Left forelimb (tissue), 1 donor: ENCODE measurements at places on chromosomes 12 and 14.
A peak's percentile ranks its signal among the peaks of the same experiment; 100 is the strongest.

- DNase-seq = no peak
Measured at GRCh38 chr14:54392131-54392859, 4.5 kb upstream of the CDKN3 start.

GRCh38 chr12:42299392-42300308, 26.2 kb downstream of the ZCRB1 start:
- DNase-seq = no peak

GRCh38 chr14:92897922-92898565, 24.9 kb upstream of the CHGA start:
- no peak for DNase-seq

GRCh38 chr12:78403681-78404080, 460.9 kb upstream of the SYT1 start:
- no peak for DNase-seq

DNA sequence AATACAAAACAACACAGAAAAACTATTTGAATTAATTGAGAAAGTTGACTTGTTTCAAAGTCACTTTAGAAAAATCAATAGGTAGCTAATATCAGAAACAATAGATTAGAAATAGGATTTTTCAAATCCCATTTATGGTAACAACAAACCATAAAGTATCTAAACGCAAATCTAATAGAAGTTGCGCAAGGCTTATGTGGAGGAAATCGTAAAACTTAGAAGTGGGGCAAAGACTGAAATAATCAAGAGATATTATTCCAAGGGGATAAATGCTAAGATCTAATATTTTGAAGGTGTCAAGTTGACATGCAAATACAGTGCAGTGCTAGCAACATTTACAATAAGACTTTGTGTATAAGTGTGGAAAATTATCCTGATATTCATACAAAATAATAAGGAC, 87.2 kb downstream of the TRHDE start:
- DNase-seq = no peak

DNA sequence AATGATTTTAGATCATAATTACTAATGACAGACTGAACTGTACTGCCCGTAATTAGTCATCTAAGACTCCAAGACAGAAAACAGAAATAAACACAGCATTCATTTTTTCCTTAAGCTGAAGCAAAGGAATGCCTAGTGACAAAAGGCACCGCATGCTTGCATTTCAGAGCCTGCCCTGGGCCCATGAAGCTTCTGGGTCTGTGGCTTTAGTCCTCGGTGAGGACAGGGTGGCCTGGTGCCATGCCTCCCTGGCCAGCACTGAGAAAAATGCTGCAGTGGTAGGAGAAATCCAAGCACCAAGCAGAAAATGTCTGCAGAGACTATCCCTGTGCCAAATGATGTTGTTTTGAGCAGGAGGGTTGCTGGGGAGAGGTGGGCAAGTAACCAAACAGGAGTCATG, 171.6 kb downstream of the CALM1 start:
- DNase-seq = no peak

- DNase-seq = no peak
Measured at GRCh38 chr14:95061317-95062093, 95.8 kb downstream of the DICER1 start.

DNA sequence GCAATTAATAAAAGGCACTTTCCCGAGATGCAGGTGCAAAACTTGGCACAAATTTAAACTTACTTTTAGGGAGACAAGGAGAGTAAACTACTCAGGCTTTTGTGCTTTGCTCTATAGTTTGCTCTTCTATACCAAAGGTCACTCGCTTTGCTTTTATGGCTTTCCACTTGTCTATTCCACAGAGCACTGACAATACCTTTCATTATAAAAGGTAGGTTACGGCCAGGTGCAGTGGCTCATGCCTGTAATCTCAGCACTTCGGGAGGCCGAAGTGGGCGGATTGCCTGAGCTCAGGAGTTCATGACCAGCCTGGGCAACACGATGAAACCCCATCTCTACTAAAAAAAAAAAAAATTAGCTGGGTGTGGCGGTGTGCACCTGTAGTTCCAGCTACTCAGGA, 32.9 kb downstream of the ALKBH1 start:
- no peak for DNase-seq

DNA sequence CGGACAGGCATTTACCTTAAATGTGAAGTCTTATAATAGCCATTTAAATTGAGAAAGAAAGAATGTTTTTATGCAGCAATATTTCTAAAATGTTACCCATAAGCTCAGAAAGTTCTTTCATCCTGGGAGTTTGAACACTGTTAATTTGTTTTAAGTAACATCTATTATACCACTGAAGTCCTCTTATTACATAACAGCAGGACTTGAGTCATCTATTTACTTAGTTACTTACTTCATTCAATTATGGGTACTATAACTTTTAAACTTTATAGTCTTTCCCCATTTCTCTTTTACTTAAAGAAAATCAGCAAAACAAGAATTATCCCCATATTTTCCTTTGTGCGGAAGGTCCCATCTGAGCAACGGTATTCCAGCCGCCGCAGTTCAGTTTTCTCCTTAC, 473.1 kb downstream of the ETNK1 start:
- no peak for DNase-seq

- peak; percentile 69 for DNase-seq
Measured at GRCh38 chr14:93431036-93431670, 414 bp downstream of the UNC79 start.

GRCh38 chr12:22625762-22626294, 857 bp downstream of the ETNK1 start:
- peak; percentile 67 for DNase-seq

- DNase-seq = no peak
Measured at GRCh38 chr12:59111851-59112250, 191.5 kb upstream of the LRIG3 start.

GRCh38 chr14:63134801-63135200, 69.4 kb upstream of the RHOJ start:
- no peak for DNase-seq

- no peak for DNase-seq
Measured at GRCh38 chr12:71627438-71628002, 36.1 kb downstream of the ZFC3H1 start.

- DNase-seq = no peak
Measured at GRCh38 chr12:54991991-54992375, 7.4 kb upstream of the TESPA1 start.

GRCh38 chr12:132600048-132601032, 10.0 kb downstream of the LRCOL1 start:
- DNase-seq = peak; percentile 86

- DNase-seq = no peak
Measured at GRCh38 chr12:79020106-79020505, 155.5 kb downstream of the SYT1 start.

DNA sequence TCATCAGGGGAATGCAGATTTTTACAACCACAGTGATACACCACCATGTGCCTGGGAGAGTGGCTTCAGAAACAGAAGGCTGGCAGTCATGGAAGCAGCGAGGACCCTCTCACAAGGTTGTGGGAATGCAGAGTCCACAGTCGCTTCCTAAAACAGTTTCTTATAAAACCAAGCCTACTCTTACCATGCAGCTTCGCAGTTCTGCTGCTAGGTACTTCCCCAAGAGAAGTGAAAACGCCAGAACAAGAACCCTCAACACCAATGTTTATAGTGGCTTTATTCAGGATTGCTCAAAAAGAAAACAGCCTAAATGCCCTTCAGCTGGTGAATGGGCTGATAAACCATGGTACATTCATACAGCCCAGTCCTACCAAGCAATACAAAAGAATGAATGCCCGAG, 87.2 kb downstream of the DDX51 start:
- no peak for DNase-seq

DNA sequence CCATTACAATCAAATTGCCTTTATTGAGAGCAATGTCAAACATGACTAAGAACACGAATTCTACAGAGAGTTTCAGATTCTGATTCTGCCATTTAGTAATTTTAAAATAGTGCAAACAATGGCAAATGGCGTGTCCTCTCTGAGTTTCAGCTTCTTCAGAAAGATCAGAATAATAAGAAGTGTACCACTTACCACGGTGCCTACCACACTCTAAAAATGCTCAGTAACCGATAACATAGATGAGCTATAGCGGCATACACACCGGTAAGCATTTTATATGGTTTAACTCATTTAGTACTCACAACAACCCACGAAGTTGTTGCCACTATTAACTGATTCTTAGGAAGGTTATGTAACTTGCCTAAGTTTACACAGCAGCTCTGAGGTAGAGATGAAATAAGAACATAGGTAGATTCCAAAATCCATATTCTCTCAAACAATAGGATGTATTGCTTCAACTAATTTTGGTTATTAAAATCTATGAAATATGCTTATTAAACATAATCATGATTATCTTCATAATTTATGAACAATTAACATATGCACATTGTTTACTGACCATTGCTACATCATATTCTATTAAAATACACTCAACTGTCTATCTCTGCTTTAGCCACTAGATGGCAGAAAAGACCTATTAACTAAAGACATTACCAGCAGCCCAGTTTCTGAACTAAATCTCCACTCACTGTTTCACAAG, 38.3 kb downstream of the SLC6A15 start:
- no peak for DNase-seq

- DNase-seq = no peak
Measured at GRCh38 chr12:63882844-63883243, 38.3 kb downstream of the SRGAP1 start.

DNA sequence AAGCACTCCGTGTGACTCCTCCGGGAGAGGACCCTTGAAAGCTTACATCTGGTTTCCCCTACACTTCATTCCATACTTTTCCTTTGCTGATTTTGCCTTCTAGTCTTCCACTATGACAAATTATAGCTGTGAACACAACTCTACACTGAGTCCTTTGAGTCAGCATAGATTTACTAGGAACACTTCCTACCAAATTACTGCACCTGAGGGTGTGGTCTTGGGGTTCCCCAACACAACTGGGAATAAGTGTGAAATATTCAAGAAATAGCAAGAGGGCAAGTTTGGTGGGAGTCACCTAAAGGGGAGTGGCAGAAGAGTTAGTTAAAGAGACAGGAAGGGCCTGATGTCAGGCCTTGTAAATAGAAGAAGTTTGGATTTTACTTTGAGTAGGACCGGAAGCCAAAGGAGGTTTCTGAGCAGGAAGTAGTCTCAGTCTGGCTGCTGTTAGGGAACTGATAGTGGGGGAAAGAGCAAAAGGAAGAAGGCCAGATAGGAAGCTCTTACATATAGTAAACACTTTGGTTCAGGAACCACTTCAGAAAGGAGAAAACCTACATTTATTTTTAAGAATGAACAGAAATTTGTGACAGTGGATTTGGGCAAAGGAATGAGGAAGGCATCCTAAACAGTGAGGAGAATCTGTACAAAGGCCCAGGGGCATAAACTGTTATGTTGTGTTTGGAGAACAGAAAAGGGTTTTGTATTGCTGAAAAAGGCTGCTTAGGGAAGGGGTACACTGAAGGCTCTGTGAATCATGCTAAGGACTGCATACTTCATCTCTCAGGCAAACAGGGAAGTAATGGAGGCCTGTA, 14.2 kb downstream of the SEL1L start:
- DNase-seq = no peak

GRCh38 chr14:85531587-85532373, 1.8 kb downstream of the FLRT2 start:
- peak; percentile 89 for DNase-seq

- no peak for DNase-seq
Measured at GRCh38 chr14:96863986-96864330, 66.8 kb downstream of the VRK1 start.

- no peak for DNase-seq
Measured at GRCh38 chr14:24196071-24197055, 1.1 kb upstream of the TM9SF1 start.

GRCh38 chr12:78746001-78746400, 118.6 kb upstream of the SYT1 start:
- no peak for DNase-seq

DNA sequence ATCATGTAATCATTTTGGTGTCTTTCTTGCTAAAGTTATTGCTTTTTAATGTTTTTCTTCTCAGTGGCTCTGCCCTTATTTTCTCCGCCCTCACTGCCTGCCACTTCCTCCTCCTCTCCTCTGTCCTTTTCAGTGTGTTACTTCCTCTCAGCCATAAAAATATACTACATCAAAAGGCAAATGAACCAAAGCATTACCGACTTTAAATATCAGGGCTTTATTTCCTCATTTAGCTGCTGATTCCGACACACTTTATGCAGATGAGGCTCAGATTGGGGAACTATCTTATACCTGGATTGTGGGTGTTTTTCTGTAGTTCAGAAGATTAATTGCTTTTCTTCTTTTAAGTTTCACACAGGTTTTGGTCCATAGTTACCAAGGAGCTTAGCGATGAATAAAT, 118.1 kb downstream of the CMAS start:
- no peak for DNase-seq

DNA sequence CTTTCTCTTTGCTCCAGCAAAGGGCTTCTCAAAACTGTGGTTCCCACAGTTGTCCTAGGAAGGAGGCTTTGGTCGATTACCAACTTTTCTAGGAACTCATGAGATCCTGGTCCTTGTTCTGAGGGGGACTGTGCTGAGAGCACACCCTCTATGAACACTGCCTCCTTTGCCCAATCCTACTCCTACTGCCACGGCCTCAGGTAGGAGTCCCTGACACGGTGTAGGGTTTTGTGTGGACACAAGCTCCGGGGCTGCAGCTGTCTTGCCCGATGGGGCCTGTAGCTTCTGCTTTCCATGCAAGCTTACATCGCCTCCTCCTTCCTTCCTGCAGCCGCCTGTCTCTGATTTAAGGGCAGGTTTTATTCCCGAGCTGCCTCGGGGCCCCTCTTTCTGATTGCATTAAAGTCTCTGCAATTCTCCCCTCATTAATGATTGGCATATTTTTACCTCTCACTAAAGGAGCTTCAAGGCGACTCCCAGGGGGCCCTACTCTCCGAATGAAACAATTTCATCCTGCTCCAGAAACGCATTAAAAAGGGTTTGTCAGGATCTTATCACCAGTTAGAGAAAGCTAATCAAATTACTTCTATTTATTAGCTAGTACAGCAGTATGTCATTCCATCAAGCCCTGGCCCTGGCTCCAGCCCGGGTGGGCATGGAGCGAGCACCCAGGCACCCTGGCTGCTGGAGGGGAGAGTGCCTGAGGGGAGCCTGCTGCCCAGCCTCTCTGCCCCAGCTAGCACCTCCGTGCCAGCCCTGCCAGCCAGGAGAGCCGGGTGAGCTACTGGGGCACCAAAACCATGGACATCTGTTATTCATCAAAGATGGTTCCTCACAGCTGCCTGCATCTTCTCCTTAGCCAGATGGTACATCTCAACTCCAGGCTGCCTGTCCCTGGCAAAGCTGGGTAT, 38.0 kb upstream of the ESRRB start:
- DNase-seq = no peak

GRCh38 chr12:4572680-4573079, 10.7 kb downstream of the DYRK4 start:
- no peak for DNase-seq
